Heart right ventricle (tissue), 16 donors: ENCODE measurements at places on chromosomes 2 and 18. TPM values are rescaled to one million over a fixed set of nuclear protein-coding genes. Genes with fewer than 3 reads are reported as not detected.

The RAPH1 gene
- total RNA-seq, result 11.8 TPM

The SLC39A6 gene
- total RNA-seq, result 14.4 TPM

The FBXO48 gene
- total RNA-seq, result 1.0 TPM

The REEP1 gene
- total RNA-seq, result 26.4 TPM

The GPR35 gene
- total RNA-seq, result 0.40 TPM

The CYTIP gene
- 1.9 TPM for total RNA-seq

The FZD7 gene
- total RNA-seq, result 14.2 TPM

The SAG gene
- not detected for total RNA-seq

The OTX1 gene
- not detected for total RNA-seq

The DCTN1 gene
- total RNA-seq, result 140 TPM

The CXXC1 gene
- 25.1 TPM for total RNA-seq

The VAMP5 gene
- total RNA-seq, result 30.9 TPM

The RPS27A gene
- 386 TPM for total RNA-seq

The ANKRD29 gene
- total RNA-seq, result 6.8 TPM

The FBLN7 gene
- 0.59 TPM for total RNA-seq

The GPBAR1 gene
- 2.9 TPM for total RNA-seq

The IMMT gene
- 319 TPM for total RNA-seq

The GPR155 gene
- 15.9 TPM for total RNA-seq

The C1QL2 gene
- not detected for total RNA-seq

The COQ10B gene
- total RNA-seq, result 25.5 TPM

The ASXL3 gene
- 7.4 TPM for total RNA-seq

The RNF152 gene
- 11.0 TPM for total RNA-seq

The POTEJ gene
- total RNA-seq, result not detected

The SKA1 gene
- total RNA-seq, result 0.15 TPM

The DQX1 gene
- not detected for total RNA-seq

The LRATD1 gene
- 1.6 TPM for total RNA-seq

The STEAP3 gene
- 7.2 TPM for total RNA-seq

The EIF4E2 gene
- total RNA-seq, result 31.1 TPM

The KRTCAP3 gene
- total RNA-seq, result not detected

The KCNG3 gene
- total RNA-seq, result not detected

The UBXN4 gene
- 68.0 TPM for total RNA-seq

The MRPL19 gene
- total RNA-seq, result 70.7 TPM

The ZBTB7C gene
- total RNA-seq, result 1.5 TPM

The UGT1A3 gene
- total RNA-seq, result not detected

The SPOPL gene
- total RNA-seq, result 15.6 TPM

The TEKT4 gene
- not detected for total RNA-seq

The FABP1 gene
- not detected for total RNA-seq

The FEV gene
- not detected for total RNA-seq

The CAPN13 gene
- not detected for total RNA-seq

The FOSL2 gene
- total RNA-seq, result 57.8 TPM

The WDR43 gene
- total RNA-seq, result 16.3 TPM

The PARD6G gene
- 3.6 TPM for total RNA-seq

The FRZB gene
- total RNA-seq, result 0.98 TPM

The CRYBA2 gene
- not detected for total RNA-seq

The L3MBTL4 gene
- 3.2 TPM for total RNA-seq

The WNT10A gene
- total RNA-seq, result not detected

The FAM124B gene
- 3.1 TPM for total RNA-seq

The STPG4 gene
- not detected for total RNA-seq

The IGFBP2 gene
- 142 TPM for total RNA-seq

The NYAP2 gene
- total RNA-seq, result not detected

The SCN2A gene
- 0.26 TPM for total RNA-seq

The RNMT gene
- total RNA-seq, result 34.7 TPM

The SPC25 gene
- total RNA-seq, result not detected

The SLC35F6 gene
- total RNA-seq, result 24.5 TPM
